ENCODE measurements at places on chromosomes 11 and 22.
A peak's percentile ranks its signal among the peaks of the same experiment; 100 is the strongest.

GRCh38 chr11:128582496-128583366 lies 4.6 kb downstream of the ETS1 start:
- DNase-seq: peak; percentile 45

DNA sequence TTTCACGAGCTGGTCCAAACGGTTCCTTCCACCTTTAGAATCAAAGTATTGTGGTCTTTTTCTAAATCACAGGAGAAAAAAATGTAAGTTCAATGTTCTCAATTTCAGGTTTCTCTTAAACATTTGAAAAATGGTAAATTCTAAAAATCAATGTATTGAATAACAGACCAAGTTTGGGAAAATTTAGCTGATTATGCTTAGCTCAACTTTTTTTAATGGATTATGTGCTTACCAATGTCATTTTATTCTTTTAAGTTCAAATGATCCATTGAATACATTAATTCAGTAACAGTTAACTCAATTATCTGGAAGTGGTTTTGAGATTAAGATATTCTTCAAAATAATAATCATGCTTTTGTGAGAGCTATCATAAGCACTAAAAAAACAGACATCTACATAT lies 5.1 kb downstream of the PRDM10 start:
- DNase-seq: no peak

DNA sequence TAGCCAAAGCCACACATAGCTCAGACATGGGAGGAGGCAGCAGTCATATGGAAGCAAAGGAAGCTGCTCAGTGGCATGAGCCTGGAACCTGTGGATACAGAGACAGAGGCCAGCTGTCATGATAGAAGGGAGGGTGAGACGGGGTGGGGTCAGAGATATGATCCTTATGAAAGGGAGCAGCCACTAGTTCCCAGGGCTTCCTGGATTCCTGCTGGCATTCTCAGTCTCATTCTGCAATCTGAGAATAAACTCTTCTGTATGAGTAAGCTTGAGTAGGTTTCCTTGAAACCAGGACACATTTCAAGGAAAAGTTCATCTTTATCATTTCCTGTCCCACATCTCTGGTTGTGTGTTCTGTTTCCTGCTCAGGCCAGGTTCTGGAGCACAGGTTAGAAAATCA lies 220.2 kb upstream of the SNX19 start:
- no peak for DNase-seq

- no peak for DNase-seq
Observed at GRCh38 chr11:36534276-36534840, 24.3 kb upstream of the TRAF6 start.

- DNase-seq: no peak
Observed at GRCh38 chr11:19437760-19438159, 197.0 kb upstream of the E2F8 start.

DNA sequence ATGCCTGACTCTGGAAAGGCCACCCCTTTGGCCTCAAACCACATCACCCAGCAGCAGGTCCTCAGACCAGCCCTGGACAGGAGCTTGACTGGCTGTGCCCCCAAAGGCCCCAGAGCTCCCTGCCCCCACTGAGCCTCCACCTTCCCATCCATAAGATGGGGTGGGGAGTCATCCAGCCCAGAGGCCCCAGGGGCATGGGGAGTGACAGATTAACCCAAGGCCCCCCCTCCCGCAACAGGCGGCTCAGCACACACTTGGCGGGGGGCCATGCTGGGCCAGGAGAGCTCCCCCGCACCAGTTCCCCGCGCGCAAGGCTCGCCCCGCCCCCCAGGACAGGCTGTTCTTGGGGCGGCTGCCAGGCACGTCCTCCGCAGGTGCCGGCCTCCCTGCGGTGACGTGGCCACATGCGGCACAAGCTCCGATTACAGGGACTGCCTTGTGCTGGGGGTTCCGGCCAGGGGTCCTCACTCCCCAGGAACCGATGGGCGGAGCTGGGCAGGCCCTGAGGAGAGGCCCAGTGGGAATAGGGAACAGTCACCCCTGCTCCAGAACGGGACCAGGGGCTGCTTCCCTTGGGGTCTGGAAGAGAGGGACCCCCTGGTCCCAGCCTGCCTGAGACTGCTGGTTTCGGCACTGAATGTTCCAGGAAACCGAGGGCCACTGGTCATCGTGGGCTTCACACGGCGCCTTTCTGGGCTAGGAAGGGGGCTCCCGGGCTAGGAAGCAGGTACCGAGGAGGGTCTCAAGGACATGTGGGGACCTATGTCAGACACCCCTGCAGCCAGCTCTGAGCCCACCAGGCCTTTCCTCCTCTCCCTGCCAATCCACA lies 5.1 kb upstream of the CDKN1C start:
- no peak for DNase-seq

DNA sequence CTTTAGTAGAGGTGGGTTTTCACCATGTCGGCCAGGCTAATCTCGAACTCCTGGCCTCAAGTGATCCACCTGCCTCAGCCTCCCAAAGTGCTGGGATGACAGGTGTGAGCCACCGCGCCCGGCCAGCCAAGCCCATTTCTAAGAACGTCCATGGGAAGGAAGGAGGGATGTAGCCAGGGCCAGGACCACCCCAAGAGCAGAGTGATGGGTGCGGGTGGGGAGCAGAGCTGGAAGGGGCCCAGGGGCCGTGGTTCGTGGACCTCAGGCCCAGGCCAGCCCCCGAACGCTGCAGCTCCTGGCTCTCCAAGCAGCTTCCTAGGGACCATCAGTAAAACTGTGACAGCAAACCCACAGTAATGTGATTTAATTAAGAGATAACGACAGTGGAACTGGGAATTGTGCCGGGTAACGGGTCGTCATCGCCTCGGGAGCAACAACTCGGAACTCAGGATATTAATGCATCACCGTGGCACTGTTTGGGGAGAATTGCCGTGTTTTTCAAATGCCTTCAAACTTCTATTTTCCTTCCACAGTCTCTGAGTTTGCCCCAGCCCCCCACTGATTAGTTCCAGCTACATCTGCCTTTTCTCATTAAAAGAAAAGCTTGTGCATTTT lies 74.3 kb downstream of the BRD1 start:
- no peak for DNase-seq

- no peak for DNase-seq
Observed at GRCh38 chr11:72244060-72244360, at the start of gene PHOX2A. Gene PHOX2A, minus strand, starts transcription at chr11:72244176. Its CDS starts 172 bp downstream, at chr11:72244004.

DNA sequence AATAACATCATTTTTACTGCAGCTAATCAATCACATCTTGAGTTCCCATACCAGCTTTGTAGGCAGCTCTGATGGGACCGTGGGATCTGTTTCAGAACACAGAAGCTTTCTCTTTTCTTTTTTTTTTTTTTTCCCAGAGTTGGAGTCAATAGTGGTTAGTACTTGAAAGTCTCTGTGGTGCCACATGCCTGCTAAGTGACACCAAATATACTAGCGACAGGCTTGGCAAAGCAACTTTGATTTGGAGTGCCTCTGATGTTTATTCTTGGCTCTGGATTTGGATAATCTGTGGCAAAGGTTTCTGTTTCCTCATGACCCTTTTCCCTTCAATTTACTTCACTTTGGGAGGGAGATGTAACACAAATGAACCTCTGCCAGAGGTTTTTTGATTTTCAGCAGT lies 681.4 kb upstream of the TENM4 start:
- no peak for DNase-seq

- no peak for DNase-seq
Observed at GRCh38 chr11:96045622-96046456, 121.9 kb upstream of the MTMR2 start.

GRCh38 chr11:76676636-76677457 lies 6.3 kb upstream of the LRRC32 start:
- no peak for DNase-seq

DNA sequence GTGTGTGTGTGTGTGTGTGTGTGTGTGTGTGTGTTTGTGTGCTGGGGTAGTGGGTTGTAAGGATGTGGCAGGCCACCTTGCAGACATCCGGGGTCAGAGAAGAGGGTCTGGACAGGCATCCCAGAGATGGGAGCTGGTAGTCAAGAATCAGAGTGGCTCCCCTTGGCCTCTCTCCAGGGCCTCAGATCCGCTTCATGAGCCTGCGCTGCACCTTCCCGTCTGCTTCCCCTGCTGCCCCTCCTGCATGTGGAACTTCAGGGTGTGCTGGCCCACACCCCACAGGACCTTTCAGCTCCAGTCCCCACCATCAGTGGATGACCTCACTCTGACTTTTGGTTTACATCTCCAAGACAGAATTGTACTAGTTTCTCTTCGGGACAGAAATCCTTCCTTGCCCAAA lies 31.2 kb downstream of the TREH start:
- no peak for DNase-seq

Data from SW 1271 (cell line).